ENCODE measurements at places on chromosomes 5 and 9.

DNA sequence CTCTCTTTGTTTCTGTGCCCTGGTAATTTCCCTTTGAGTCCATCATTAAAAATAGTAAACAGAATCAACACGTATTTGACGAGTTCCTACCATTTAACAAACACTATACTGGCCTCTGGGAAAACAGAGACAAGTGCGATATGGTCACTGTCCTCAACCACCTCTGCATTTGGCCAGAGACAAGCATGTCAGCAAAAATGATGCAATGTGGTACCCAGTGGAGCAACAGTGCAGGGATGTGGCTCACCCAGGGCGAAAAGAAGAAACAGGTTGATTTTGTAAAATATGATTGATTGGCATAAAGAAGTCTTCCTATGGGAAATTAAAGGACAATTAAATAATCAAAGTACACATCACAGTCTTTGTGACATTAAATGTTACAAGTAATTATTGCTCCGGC is 99.1 kb downstream of the CFAP90 start:
- DNase-seq, result no peak

DNA sequence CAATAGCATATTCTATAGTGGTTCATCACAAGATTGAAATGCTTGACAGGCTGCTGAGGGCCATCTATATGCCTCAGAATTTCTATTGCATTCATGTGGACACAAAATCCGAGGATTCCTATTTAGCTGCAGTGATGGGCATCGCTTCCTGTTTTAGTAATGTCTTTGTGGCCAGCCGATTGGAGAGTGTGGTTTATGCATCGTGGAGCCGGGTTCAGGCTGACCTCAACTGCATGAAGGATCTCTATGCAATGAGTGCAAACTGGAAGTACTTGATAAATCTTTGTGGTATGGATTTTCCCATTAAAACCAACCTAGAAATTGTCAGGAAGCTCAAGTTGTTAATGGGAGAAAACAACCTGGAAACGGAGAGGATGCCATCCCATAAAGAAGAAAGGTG is 43.8 kb downstream of the GCNT1 start:
- DNase-seq, result no peak

DNA sequence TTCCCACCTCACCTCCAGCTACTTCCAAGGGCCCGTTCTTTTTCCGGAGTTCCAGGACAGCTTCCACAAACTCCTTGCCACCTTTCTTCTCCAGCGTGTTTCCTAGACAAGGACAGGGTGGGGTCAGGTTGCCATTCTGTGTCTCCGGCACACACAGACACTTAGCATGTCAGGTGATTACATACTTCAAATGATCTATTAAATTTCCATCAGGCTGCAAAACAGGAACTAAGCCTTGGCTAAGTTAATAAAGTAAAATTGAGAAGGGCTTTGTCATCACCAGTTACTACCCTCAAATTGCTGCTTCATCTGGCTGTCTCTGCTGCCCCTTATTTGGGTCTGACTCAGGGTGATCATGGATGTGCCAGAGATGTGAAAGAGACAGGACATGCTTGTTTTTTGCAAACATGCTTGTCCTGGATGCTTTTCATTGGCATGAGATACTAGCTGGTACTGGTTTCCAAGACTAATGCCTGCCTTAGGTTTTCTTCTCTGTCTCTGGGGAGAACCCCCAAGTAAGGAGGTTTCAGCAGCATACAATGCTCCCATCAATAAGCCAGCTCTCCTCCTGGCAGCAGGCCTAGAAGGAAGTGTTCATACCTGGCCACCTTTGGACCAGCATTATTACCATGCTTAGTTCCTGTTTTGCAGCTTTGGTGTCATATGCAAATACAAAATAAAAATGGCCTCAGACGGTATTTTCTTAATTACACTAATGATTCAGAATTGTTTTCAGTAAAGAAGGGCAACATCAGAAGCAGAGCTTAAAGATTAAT is 52.9 kb downstream of the MACROH2A1 start:
- no peak for DNase-seq

- DNase-seq, result no peak
Measured at GRCh38 chr9:104927216-104927911, 591 bp downstream of the ABCA1 start.

GRCh38 chr5:138573949-138574670 is 1.1 kb downstream of the HSPA9 start:
- DNase-seq, result no peak

- no peak for DNase-seq
Measured at GRCh38 chr5:139684350-139684880, 36.3 kb downstream of the CXXC5 start.

DNA sequence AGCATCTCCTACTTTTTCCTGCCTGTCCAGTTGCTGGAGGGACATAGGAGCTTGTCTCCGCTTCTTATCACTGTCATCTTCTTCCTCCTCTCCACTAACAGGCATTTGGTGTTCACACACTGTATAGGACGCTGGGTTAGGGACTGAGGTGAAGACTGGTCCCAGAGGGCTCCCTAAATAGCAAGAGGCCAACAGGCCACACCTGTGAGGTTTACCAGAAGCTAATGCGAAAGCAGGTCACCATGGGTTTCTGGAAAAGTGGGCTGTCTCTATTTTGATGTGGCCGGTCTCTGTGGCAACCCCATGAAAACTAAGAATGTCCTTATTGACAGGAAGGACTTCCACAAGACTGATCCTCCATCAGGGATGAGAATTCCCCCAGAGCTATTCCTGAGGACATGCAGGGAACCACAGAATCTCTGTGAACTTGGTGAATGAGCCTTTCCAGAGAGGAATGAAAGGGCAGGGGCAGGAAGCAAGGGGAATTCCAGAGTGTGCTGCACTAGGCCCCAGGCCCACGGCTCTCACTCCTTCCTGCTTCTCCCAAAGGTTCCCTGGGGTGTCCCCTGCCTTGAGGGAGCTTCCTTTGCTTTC is 61.7 kb downstream of the DAP start:
- no peak for DNase-seq

- DNase-seq, result no peak
Measured at GRCh38 chr5:23994581-23995370, 487.4 kb downstream of the PRDM9 start.

DNA sequence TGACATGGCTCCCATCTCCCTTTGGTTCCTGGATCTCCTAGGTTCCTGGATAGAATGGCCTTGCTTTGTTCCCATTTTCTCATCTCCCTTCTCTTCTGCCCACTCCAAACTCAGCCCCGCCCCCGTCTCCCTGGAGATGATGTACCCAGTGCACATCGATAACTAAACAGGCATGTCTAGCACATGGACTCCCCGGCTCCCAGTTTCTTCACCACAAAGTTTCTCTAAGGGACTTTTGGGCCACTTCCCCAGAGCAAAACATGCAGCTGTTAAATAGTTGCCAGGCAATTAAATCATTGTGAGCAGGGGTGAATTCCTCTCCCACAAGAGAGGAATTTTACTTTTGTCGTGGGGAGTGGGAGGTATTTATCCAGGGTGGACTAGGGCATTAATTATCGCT is 259.0 kb downstream of the GADD45G start:
- no peak for DNase-seq

GRCh38 chr5:146026307-146027010 is 78.9 kb downstream of the PLAC8L1 start:
- no peak for DNase-seq

DNA sequence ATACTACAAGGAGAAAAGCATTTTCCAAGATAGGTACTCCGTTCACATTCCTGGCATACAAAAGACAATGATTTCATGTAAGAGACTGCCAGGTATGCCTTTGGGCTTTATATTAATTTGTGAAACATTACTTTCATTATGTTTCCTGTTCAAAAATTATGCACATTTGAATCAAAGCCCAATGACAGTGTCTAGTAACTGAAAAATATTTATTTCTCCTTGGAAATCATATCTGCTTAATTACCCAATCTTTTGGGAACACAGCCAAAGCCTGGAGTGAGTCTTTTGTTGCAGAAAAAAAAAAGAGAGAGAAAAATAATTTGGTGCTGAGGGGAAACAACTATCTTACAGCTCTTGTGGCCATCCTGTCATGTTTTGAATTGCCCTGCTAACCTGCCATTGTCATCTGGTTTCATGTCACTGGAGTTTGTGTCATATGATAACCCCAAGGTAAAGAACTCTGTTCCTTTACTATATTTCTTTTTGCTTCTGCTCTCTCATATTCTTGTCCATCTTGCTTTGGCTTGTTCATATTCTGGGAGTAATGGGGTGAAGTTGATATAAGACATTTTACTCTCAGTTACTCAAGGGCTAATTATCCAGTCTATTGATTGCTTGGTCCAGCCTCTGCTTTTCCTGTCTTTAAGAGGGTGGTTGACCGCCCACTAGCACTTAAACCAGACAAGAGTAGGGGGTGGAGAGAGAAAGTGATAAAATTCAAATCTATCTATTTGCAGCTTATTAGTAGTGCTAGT is 238.3 kb upstream of the NUDT12 start:
- DNase-seq, result no peak

GRCh38 chr9:135850737-135851136 is 56.6 kb downstream of the CAMSAP1 start:
- no peak for DNase-seq

DNA sequence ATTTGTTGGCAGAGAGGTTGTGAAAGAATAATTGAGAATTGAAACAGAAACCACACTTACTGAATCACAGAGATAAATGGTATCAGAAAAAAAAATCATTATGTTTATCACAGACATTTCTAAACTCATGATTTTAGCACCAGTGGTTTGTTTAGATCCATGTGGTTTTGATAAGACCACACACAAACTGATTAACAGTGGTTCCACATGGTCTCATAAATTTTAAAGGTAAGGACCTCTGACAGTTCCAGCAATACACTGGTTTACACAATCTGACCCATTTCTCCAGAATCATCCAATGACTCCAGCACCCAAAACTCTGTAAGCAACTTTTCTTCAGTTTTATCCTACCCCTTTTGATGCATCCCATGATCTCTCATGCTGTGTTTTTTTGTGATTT is 261.2 kb downstream of the ANXA1 start:
- DNase-seq, result no peak

DNA sequence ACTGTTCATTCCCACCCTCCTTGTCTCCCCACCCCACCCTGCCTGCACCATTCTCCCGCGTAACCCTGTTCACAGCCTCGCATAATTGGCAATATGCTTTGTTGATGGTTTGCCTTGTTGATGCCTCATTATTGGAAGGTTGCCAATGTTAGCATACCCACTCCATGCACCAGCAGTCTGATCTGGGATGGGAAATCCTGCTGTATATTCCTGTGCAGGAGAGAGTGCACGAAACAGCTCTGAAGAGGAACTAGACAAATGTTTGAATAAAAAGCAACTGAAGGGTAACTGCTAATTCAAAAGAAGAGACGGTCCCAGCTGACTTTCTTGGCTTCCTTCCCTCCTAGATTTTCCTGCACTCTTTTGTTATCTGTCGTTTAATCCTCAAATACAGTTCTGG is 271.7 kb upstream of the TLE4 start:
- no peak for DNase-seq

DNA sequence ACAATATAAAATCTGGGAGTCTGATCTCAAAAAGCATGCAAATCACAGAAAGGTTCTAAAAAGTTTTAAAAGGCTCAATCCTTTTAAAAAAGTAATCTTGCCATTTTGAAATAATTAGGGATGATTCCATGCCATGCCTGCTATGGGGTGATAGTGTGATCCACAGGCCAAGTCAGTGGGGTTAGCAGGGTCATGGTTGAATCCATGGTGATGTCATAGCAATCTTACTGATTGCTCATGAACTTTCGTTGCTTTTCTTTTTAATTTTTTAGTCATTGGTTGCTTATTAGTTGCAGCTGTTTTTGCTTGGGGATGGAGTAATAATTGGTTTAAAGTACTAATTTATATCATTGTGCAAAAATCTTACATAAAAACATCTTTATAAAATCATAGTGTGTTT is 485.0 kb downstream of the ENC1 start:
- DNase-seq, result no peak

DNA sequence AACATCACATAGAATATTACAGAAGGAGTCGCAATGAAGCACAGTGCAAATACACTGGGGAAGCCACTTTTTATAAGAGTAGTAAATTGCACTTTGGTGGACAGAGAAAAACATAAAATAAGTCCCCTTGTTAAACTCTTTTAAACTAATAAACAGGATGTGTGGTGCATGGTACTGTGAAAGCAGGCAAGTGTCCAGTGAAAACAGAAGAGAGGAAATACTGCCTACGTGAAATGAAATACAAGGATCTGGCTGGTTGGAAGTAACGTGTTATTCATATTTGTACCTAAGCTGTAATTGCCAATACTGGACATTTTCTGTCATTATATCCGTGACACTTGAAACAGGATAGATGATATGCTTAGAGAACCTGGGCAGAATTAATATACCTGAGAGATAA is 191.9 kb upstream of the SLC27A6 start:
- DNase-seq, result no peak

DNA sequence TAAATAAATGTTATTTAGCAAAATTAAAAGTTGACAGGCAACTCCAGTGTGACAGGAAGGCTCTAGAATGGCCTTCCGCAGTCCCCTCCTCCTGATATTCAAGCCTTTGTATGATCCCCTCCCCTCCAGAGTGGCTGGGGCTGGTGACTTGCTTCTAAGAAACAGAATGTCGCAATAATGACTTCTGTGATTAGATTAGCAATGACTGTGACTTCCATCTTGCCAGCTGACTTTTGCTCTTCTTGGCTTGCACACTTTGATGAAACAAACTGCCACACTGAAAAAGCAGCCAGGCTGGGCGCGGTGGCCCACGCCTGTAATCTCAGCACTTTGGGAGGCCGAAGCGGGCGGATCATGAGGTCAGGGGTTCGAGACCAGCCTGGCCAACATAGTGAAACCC is 106.5 kb upstream of the LARP1 start:
- DNase-seq, result no peak

DNA sequence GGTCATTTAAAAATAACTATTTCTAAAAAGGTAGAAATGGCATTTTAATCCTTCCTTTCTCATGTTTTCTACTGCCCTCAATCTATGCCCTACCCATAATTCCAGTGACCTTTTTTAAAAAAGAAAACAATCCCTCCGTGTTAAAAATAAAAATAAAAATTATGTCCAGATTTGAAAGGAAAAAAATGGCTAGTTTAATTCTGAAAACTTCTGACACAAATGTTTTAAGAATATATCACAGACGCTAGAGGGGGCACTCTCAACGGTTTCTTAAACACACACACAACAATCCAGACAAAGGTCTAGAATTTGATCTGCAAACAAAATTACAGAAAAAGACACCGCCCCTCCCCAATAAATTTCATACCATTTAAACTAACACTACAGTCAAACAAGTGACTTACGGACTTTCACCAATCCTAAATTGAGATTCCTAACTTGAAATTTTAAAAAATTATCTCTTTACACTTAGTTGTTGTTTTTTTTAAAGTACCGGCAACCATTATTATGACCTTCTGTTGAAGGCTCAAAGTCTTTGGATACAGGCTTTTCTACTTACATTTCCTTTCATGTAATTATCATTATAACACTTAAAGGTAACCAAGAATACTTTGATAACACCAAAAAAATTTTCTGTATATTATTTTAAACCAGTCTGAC is 38.2 kb downstream of the CLINT1 start:
- peak; percentile 38 for DNase-seq

DNA sequence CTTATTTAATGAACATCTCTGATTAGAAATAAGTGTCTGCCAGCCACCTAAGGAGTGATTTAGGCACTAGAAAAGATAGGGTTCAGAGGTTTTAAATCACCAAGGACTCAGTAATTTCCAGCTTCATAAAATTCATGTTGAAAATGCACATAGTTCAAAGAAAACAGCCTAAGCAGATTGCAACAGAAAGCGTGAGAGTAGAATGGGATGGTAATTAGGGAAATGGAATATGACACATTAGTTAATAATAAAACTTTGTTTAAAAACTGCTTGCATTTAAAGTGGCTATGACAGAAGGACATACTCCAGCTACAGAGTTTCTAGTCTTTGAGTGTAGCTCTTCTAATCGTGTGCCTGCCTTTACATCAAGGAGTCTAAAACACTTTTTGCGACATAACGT is 490.8 kb downstream of the TLE4 start:
- DNase-seq, result no peak
